Heart right ventricle (tissue), 16 donors: ENCODE measurements at places on chromosomes 1 and 21.
A peak's percentile ranks its signal among the peaks of the same experiment; 100 is the strongest.

DNA sequence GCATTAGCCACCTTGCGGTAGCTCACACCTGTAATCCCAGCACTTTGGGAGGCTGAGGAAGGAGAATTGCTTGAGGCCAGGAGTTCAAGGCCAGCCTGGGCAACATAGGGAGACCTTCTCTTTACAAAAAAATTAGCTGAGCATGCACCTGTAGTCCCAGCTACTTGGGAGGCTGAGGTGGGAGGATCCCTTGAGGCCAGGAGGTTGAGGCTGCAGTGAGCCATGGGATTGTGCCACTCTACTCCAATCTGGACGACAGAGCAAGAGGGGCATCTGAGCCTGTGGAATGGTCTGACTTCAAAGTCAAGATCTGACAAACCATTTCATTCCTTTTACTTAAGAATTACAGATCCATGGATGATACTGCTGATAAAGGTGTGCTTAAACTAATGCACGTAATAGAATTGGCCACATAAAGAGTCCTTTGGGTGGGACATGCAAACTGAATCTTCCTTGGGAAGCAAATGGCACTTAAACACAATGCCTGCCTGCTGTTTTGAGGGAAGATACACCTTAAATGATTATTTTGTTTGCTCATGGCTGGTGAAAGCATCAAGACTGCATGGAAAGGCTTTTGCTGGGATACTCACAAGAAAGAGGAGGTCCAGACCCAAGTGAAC, 2.5 kb upstream of the TMEM201 start:
- no peak for DNase-seq

DNA sequence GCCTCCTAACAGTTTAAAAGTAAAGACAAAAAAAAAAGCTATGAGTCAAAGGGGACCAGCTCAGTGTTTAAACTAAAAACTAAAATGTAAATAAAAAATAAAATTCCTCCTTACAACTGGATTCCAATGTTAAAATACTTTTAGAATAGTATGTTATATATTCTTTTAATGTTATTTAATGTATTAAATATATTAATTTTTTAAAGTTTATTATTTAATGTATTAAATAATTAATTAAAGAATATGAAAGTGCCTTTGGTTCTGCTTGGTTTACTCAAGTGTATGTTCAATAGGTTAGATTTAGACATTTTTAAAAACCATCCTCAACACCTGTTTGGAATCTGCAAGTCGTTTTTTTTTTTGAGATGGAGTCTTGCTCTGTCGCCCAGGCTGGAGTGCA, 13.1 kb downstream of the ACBD6 start:
- DNase-seq, result no peak

DNA sequence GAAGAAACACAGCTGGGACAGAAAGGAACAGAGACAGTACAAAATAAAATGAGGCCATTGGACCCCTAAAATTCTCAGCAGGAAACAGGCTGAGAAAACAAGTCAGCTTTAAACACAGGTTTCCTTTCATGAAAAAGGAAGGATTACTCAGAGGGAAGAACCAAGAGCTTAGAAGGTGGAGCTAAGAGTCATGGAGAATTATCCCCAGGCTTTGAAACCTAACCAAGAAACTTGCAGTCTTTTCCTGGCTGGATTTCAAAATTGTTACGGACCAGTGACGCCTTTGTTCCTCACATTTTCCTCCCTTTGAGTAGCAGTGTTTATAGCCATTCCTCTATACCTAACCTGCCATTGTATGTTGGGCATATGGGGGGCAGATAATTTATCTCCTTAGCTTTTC, 8.8 kb downstream of the HMGB4 start:
- no peak for DNase-seq

DNA sequence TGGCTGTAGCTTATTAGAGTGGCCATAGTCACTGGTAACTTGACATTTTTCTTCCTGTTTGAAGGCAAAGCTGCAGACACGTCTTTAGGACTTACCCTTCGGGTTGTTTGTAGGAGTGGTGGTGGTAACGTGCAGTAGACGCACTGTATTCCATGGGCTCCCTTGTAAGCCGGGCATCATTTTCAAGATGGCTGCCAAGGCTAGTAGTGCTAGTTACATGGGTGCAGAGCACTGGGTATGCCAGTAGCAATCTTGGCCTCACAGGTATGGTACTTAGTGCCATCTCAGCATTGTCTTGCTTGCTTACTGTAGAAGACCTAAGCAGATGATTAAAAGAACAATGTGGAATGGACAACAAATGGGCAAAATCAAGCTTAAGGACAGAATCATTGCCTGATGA, 1.9 kb downstream of the YBX1 start:
- DNase-seq, result no peak

GRCh38 chr21:19692231-19692630, 1288.6 kb upstream of the TMPRSS15 start:
- DNase-seq, result no peak

- DNase-seq, result no peak
These were observed 18.5 kb downstream of the SELL start for GRCh38 chr1:169692756-169693460.

- no peak for DNase-seq
These were observed 347.9 kb upstream of the ADGRL2 start for GRCh38 chr1:81452693-81453366.

GRCh38 chr1:15207829-15208429, 39.1 kb upstream of the FHAD1 start:
- no peak for DNase-seq

- DNase-seq, result no peak
These were observed 24.0 kb upstream of the DENND1B start for GRCh38 chr1:197799271-197799670.

DNA sequence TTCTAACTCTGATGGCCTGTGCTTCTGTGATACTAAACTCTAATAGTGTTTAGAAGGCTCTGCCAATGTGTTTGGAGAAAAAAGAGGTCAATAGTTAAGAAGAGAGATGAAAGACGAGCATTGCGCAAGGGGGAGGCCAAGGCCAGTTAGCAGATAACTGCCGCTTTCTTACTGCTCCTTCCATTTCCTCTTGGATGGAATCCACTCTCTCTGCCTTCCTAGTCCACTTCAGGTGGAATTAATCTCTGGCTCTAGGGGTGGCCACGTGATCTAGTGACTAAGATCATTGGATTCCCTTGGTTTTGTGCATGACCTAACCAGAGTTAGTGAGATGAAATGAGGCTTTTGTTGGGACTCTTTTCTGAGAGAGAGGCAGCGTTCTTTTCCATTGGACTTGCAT, 148.3 kb downstream of the ACTL8 start:
- DNase-seq, result no peak

GRCh38 chr1:81695741-81696140, 105.0 kb upstream of the ADGRL2 start:
- peak; percentile 16 for DNase-seq

DNA sequence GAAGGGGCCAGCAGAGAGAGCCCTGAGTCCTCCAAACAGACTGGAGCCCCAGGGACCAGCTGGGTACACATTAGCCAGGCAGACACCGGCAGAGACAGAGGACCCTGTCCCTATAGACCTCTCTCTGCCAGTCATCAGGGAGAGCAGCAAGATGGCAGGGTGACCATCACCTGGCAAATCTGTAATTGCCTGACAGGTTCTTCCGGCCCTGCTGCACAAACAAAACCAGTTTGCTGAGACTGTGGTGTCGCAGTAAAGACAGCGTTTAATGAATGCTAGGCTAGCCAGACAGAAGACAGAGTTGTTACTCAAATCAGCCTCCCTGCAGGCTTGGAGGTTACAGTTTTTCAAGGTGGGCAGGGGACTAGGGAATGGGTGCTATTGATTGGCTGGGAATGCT, 618.9 kb downstream of the NPHP4 start:
- DNase-seq, result no peak

GRCh38 chr1:3656450-3657095, 4.3 kb downstream of the TP73 start:
- no peak for DNase-seq
